Testis (tissue), 5 donors: ENCODE measurements at places on chromosomes 12 and 14. TPM values are rescaled to one million over a fixed set of nuclear protein-coding genes. Genes with fewer than 3 reads are reported as not detected.

ALG10 gene
- total RNA-seq = 17.7 TPM

PTGDR gene
- 1.3 TPM for total RNA-seq

GRCh38 chr12:4153343-4153892 lies 120.1 kb upstream of the CCND2 start:
- H3K36me3 ChIP-seq = no peaks in the 10 kb centered on the region
- H3K4me3 ChIP-seq = no peak overlapping the region
- H3K4me1 ChIP-seq = no peaks in the 10 kb centered on the region
- no peak overlapping the region for H3K27ac ChIP-seq
- no peaks in the 10 kb centered on the region for H3K27me3 ChIP-seq

DNA sequence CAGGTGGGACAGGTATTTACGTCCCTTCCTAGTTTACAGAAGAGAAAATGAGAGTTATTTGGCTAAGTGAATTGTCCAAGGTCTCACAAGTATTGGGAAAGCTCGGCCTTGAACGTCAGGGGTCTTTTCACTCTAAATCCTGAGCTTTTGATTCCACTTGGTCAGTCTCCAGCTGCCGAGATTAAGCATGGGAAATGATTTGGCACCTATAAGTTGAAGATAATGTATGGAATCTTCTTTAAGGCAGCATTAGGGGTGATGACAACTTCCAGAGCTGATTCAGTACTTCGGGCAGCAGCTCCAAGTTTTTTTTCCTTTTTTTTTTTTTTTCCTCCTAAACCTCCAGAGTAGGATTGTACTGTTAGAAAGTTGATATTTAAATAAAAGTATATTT lies 722 bp downstream of the FAM234B start:
- no peaks in the 10 kb centered on the region for H3K27me3 ChIP-seq
- peak overlapping the region; percentile 40 for H3K27ac ChIP-seq
- H3K36me3 ChIP-seq = no peaks in the 10 kb centered on the region
- H3K4me3 ChIP-seq = peak overlapping the region; percentile 94
- no peak for DNase-seq
- no peaks in the 10 kb centered on the region for H3K4me1 ChIP-seq

GRCh38 chr12:114479831-114480230 lies 73.9 kb upstream of the TBX5 start:
- peak; percentile 16 for DNase-seq
- peaks cover 4% of the 10 kb centered on the region for H3K4me1 ChIP-seq
- H3K27me3 ChIP-seq = no peaks in the 10 kb centered on the region
- no peak overlapping the region for H3K4me3 ChIP-seq

GRCh38 chr12:45518291-45519235 lies 210.9 kb upstream of the ARID2 start:
- H3K27ac ChIP-seq = no peak overlapping the region
- no peaks in the 10 kb centered on the region for H3K4me1 ChIP-seq
- no peak for DNase-seq
- H3K36me3 ChIP-seq = no peaks in the 10 kb centered on the region
- H3K4me3 ChIP-seq = no peak overlapping the region

DNA sequence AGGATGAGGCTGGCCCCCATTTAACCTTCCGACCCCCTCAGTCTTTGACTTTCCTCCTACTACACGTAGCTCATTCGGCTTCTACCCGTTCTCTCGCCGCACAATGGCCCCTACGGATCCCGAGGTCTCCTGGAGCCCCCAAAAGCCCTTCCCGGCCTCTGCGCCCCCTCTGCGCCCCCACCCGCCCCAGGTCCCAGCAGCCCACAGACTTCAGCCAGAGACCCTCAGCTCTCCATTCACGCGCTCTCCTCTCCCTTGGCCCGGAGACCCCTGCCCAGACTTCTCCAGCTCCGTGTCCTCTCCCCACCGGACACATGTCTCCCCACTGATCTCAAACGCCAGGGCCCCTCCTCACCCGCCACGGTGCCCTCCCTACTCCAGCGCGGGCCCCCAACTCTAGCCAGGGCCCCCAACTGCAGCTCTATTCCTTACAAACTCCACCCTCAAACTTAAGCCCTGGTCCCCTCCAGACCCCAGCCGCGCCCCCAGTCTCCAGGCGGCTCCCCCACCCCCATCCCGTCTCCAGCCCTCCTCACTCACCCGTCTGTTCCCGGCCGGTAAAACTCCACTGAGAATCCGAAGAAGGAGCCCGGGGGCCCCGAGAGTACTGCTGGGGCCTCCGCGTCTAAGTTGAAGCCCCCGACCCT lies 502 bp downstream of the ITGA5 start:
- H3K4me3 ChIP-seq = peak overlapping the region; percentile 78
- H3K4me1 ChIP-seq = no peaks in the 10 kb centered on the region
- peak overlapping the region; percentile 79 for H3K27ac ChIP-seq
- H3K27me3 ChIP-seq = no peaks in the 10 kb centered on the region
- no peaks in the 10 kb centered on the region for H3K36me3 ChIP-seq
- no peak for DNase-seq

GRCh38 chr14:63287666-63288483 lies 30.9 kb downstream of the GPHB5 start:
- H3K4me3 ChIP-seq = no peak overlapping the region
- H3K27ac ChIP-seq = no peak overlapping the region
- H3K36me3 ChIP-seq = no peaks in the 10 kb centered on the region
- H3K27me3 ChIP-seq = no peaks in the 10 kb centered on the region

DNA sequence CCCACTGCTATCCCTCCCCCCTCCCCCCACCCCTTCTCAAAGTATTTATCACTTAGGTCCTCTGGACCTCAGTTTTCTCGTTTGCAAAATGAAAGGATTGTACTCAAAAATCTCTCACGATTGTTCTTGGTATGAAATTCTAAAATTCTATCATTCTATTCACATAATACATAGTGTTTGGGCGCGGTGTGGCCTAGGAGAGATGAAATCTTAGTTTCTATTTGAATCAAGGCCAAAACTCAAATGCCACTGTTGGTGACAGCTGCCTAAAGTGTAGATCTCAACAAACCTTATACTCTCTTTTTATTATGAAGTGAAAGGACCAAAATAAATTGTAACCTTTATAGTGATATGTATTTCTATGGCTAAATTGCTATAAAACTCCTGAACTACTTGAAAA lies 23.7 kb upstream of the YAF2 start:
- H3K36me3 ChIP-seq = no peaks in the 10 kb centered on the region
- no peak for DNase-seq
- H3K27ac ChIP-seq = no peak overlapping the region
- H3K27me3 ChIP-seq = no peaks in the 10 kb centered on the region
- no peaks in the 10 kb centered on the region for H3K4me1 ChIP-seq

- H3K4me1 ChIP-seq = peaks cover 30% of the 10 kb centered on the region
- no peak overlapping the region for H3K4me3 ChIP-seq
- DNase-seq = peak; percentile 55
- H3K27me3 ChIP-seq = no peaks in the 10 kb centered on the region
- H3K27ac ChIP-seq = peak overlapping the region; percentile 78
Observed at GRCh38 chr14:61477712-61478462, 156.5 kb downstream of the PRKCH start.

- no peaks in the 10 kb centered on the region for H3K4me1 ChIP-seq
- no peaks in the 10 kb centered on the region for H3K36me3 ChIP-seq
- no peak overlapping the region for H3K27ac ChIP-seq
- no peak for DNase-seq
- H3K27me3 ChIP-seq = no peaks in the 10 kb centered on the region
Observed at GRCh38 chr12:70264067-70264867, 21.0 kb downstream of the CNOT2 start.

- no peaks in the 10 kb centered on the region for H3K27me3 ChIP-seq
- H3K4me3 ChIP-seq = no peak overlapping the region
- H3K27ac ChIP-seq = no peak overlapping the region
- H3K4me1 ChIP-seq = peaks cover 33% of the 10 kb centered on the region
Observed at GRCh38 chr14:69669375-69669774, 58.0 kb downstream of the SUSD6 start.

DNA sequence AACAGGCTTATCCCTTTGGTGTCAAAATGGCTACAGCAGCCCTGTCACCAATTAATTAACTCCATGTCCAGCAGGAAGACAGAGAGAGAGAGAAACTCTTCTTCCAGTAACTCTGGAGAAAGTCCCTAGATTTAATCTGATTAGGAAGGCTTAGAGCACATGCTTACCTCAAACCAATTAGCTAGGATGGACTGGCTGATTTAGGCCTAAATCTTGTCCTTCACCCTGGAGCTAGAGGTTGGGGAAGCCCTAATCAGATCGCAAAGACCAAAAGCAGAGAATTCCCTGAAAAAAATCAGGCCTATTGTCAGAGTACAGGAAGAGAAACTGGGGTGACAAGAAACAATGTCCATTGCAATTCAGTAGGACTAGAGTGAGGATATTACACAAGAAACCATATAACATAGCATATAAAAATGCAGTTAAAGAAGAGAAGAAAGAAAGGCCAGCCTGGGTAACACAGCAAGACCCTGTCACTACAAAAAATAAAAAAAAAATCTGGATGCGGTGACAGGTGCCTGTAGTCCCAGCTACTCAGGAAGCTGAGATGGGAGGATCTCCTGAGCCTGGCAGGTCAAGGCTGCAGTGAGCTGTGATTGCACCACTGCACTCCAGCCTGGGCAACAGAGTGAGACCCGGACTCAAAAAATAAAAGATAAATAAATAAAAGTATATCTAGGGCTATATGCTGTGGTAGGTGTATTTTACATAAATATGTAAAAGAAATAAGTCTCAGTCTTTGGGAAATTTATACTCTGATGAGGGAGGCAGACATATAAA lies 34.9 kb upstream of the TUBA1A start:
- H3K27me3 ChIP-seq = no peaks in the 10 kb centered on the region
- H3K4me3 ChIP-seq = no peak overlapping the region
- H3K36me3 ChIP-seq = no peaks in the 10 kb centered on the region
- peak overlapping the region; percentile 73 for H3K27ac ChIP-seq
- peaks cover 6% of the 10 kb centered on the region for H3K4me1 ChIP-seq

- no peak for DNase-seq
- no peaks in the 10 kb centered on the region for H3K36me3 ChIP-seq
- H3K27me3 ChIP-seq = no peaks in the 10 kb centered on the region
- H3K27ac ChIP-seq = no peak overlapping the region
- H3K4me3 ChIP-seq = no peak overlapping the region
- no peaks in the 10 kb centered on the region for H3K4me1 ChIP-seq
Observed at GRCh38 chr14:99460793-99461192, 19.9 kb downstream of the SETD3 start.

DNA sequence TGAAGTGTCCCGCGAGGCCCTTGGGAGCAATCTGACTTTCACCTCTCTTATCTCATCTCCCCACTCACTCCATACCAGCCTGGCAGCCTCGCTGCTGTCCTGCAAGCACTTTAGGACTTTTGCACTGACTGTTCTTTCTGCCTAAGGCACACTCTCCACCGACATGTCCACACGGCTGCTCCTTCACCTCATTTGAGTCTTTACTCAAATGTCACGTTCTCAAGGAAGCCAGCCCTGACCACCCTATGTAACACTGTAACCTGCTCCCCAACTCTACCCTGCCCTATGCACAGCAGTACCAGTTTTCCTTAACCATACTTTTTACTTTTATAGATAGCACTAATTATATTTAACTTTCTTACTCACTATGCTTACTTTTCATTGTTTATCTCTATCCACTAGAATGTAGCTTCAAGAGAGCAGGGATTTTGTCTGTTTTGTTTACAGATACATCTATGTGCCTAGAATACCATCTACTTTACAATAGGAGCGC lies 32.0 kb downstream of the PRKD1 start:
- no peak for DNase-seq
- H3K27me3 ChIP-seq = no peaks in the 10 kb centered on the region
- no peaks in the 10 kb centered on the region for H3K36me3 ChIP-seq
- no peak overlapping the region for H3K4me3 ChIP-seq

DNA sequence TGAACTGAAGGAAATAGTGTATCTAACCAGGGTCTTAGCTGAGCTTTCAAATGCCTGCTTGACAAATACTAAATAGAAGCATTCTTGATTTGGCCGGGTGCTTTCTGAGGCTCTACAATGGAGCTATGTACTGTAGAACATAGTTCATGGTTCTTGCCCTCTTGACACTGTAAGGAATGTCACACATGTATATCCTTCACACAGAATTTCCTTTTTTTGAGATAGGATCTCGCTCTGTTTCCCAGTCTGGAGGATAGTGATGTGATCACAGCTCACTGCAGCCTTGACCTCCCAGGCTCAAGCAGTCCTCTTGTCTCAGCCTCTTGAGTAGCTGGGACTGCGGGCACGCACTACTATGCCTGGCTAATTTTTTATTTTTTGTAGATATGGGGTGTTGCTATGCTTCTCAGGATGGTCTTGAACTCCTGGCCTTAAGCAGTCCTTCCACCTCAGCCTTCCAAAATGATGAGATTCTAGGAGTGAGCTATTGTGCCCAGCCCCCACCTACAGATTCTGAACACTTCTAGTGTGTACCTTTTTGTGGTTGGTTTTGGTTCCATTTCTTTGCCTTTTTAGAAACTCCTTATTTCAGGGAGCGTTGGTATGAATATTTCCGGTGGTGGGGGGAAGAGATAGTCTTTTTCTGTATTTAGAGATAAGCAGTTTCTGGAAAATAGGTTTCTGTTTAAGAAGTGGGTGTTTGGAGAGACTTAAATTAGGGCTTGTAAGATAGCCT lies 4.2 kb downstream of the MLXIP start:
- no peak for DNase-seq
- H3K4me3 ChIP-seq = no peak overlapping the region
- H3K27ac ChIP-seq = peak overlapping the region; percentile 0

GRCh38 chr14:105711841-105712460 lies 185.6 kb downstream of the TMEM121 start:
- no peaks in the 10 kb centered on the region for H3K4me1 ChIP-seq
- no peaks in the 10 kb centered on the region for H3K27me3 ChIP-seq
- DNase-seq = no peak
- H3K36me3 ChIP-seq = no peaks in the 10 kb centered on the region
- H3K4me3 ChIP-seq = no peak overlapping the region

GRCh38 chr12:105461271-105461943 lies 130.9 kb downstream of the C12orf75 start:
- H3K4me1 ChIP-seq = no peaks in the 10 kb centered on the region
- H3K27ac ChIP-seq = no peak overlapping the region
- H3K4me3 ChIP-seq = no peak overlapping the region

DNA sequence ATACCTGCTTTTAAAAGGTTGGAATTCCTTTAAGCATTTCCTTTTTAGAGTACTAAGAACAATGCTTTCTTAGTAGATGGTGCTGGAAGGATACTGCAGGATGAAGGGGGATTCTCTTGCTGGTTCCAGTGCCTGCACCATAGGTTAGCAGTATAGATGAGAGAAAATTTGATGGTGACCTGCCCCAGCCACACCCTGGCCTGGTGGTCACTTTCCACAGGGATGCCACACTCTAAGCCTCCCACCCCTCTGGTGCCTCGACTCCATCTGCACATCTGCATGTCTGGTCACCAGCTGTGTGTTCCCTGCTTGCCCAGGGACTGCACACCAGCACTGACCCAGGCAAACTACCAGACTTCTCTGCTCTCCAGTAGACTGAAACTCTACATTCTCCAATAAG lies 19.1 kb downstream of the SLC2A3 start:
- no peak for DNase-seq
- H3K27me3 ChIP-seq = no peaks in the 10 kb centered on the region
- H3K4me3 ChIP-seq = no peak overlapping the region

GRCh38 chr12:46777587-46777986 lies 48.2 kb downstream of the SLC38A4 start:
- H3K4me3 ChIP-seq = no peak overlapping the region
- no peak for DNase-seq
- no peaks in the 10 kb centered on the region for H3K4me1 ChIP-seq
- H3K36me3 ChIP-seq = no peaks in the 10 kb centered on the region
- H3K27ac ChIP-seq = no peak overlapping the region
- no peaks in the 10 kb centered on the region for H3K27me3 ChIP-seq

- no peaks in the 10 kb centered on the region for H3K4me1 ChIP-seq
- no peaks in the 10 kb centered on the region for H3K36me3 ChIP-seq
- no peak overlapping the region for H3K4me3 ChIP-seq
- no peaks in the 10 kb centered on the region for H3K27me3 ChIP-seq
Observed at GRCh38 chr14:31090883-31091764, 64.9 kb upstream of the STRN3 start.
